ENCODE measurements at places on chromosomes 3 and 15.

GRCh38 chr3:3551981-3552380, 247.2 kb upstream of the LRRN1 start:
- DNase-seq: no peak

DNA sequence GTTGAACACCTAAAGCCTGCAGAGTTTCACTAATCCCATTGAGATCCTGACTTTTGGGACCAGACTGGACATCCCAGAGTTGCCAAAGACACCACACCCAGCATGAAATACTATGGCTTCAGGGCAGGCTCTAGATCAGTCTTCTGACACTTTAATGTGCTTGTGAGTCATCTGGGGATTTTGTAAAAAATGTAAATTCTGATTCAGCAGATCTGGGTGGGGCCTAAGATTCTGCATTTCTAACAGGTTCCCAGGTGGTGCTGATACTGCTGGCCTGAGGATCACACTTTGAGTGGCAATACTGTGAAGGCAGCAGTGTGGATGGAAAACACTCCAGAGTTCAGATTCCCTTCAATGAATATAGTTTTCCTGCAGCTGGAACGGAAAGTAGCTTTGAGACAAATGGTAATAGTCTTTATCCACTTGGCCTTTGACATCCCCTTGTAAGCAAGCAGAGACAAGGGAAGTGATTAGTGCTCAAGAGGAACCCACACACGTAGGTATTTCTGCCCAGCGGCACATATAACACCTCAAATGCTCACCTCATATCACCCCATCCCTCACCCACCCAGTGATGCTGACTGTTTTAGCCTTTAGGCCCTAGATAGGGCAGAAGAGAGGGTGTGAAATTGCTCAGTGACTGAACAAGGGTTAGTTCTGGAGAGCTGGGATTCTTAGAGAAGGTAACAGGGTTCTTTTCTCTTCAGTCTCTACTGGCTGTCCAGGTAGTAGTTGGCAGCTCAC, 51.5 kb upstream of the GSK3B start:
- no peak for DNase-seq

GRCh38 chr3:169090559-169090958, 573.0 kb downstream of the MECOM start:
- DNase-seq: no peak

DNA sequence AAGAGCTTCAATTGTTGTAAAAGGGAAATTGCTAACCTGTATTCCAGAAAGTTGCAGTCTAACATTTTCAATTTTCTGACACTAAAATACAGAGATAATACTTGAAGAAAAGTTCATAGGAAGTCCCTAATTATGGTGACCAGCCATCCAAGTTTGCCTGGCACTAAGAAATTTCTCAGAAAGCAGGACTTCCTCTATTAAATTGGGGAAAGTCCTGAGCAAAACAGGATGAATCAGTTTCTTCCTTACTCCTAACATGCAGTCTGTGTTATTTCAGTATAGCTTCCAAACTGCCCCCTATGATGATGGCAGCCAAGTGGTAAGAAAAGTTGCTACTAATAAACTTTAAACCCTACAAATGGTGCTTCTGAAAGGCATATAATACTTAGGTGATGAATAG, 133.5 kb upstream of the SGO1 start:
- no peak for DNase-seq

- DNase-seq: no peak
Measured at GRCh38 chr3:11185564-11186317, 31.4 kb downstream of the HRH1 start.

GRCh38 chr3:124451630-124452317, 278.5 kb upstream of the UMPS start:
- no peak for DNase-seq

DNA sequence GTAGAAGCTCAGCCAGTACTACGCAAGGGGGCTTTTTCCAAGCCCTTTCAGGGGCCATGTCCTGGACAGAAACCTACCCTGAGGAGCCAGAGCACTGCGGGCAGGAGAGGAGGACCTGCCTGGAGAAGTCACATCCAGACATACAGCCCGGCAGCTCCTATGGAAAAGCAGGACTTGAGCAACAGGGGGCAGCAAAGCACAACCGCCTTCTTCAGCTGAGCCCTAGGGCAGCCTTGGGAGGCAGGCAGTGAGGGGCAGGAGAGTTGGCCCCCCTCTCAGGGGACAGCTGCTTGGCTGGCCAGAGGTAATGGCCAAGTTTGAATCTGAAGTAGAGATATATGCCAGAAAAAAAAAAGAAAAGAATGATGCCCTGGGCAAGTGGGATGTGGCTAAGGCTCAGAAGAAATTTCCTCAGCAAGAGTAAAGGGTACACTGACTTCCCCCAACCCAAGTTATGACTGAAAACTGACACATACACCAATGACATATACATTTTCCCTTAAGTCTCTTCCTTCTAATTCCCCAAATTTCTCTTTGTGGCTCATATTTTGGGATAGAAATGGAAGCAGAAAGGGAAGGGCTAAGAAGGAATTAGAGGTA, 56.9 kb downstream of the CYP19A1 start:
- DNase-seq: peak; percentile 26

GRCh38 chr15:62749036-62749815, 293.3 kb upstream of the TPM1 start:
- DNase-seq: no peak

DNA sequence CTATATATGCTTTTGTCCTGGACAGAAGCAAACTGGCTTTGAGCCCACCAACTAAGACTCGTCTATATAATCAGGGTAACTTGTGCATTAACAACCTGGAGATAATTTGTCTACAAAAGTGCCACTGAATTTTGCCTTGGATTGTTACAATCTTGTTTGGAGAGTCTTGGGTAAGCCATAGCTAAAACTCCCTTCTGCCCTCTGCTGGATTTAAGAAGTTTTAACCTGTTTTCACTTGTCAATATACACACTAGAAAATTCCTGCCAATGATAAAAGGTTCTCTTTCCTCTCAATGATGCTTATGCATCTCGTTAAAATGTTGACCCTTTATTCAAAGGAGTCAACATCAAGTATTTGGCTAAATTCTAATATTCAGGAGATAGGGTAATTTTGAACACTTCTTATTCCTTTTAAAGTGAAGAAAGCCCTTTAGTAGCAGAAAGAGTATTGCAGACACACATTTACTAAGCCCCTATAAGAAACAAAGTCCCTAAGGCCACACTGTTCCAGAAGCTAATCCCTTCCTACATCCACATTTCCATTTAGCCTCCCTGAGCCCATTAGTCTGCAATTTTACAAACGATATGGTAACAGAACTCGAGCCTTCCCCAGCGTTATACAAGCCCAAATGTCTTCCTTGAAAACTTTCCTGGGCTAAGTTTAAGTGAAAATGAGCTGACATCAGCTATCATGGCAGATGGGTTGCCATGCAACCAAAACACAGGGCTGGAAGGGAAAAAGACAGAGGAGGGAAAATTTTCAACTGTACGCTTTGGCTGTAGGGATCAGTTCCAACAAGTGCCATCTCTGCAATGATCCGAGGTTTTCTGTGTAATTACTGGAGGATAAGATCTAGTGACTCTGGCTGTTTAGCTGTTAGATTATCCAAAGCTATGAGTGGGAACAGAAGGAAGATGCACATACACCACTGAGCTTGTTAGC, 75.9 kb upstream of the FGF12 start:
- no peak for DNase-seq

- no peak for DNase-seq
Measured at GRCh38 chr3:14849638-14850230, 31.0 kb downstream of the FGD5 start.

DNA sequence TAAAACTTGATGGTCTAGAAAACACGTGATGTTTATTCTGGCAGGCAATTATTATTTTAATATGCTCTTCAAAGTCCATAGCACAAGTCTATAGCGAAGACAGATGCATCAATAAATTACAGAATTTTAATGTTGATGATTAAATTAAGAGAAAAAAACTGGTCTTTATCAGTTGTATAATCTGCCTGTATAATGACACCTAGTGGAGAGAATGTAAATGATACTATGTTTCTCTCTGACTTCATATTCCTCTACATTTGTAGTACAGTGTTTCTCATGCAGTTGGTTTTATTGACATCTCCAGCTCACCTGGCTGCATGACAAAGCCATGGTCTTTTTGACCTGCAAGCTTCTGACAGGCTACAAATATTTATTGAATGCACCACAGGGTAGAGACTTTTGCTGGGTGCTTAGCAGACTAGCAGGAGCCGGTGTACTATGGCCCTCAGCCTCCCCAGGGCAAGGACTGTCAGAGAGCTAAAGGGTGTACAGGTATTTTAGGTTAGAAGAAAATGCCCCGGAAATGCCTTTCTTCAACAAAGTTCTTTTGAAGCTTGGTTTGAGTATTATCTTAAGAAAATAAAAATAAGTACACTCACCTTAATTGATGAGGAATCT, 289.9 kb downstream of the GAP43 start:
- peak; percentile 4 for DNase-seq

DNA sequence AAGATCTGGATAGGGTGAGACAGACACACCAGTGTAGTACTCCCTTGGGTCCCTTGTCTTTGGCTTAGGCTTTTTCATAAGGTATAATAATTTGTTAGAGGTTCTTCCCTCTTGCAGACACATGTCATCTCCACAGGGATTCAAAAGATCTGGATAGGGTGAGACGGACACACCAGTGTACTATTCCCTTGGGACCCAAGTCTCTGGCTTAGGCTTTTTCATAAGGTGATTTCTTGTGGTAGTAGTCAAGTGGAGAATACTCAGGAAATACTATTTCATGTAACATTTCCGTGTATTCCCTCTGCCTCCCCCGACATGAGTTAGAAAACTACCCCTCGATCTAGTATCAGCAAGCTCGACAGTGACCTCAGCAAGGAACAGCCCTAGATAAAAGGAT, 954 bp upstream of the MAPKBP1 start:
- no peak for DNase-seq

DNA sequence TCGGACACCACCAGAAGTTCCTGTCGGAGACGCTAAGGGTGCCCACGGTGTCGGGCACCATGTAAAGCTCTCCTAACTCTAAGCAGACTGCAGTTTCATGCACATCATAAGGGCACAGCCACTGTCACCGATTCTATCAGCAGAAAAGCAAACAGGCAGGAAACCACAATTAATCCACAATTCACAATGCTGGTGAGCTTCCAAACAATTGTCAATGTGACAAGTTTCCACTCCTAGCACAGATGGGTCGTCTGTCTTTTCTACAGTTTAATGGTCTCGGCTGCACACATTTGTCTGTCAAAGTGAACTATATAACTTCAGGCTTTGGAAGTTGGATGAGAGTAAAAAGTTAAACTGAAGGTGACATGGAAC, 8.8 kb upstream of the OCA2 start:
- no peak for DNase-seq

DNA sequence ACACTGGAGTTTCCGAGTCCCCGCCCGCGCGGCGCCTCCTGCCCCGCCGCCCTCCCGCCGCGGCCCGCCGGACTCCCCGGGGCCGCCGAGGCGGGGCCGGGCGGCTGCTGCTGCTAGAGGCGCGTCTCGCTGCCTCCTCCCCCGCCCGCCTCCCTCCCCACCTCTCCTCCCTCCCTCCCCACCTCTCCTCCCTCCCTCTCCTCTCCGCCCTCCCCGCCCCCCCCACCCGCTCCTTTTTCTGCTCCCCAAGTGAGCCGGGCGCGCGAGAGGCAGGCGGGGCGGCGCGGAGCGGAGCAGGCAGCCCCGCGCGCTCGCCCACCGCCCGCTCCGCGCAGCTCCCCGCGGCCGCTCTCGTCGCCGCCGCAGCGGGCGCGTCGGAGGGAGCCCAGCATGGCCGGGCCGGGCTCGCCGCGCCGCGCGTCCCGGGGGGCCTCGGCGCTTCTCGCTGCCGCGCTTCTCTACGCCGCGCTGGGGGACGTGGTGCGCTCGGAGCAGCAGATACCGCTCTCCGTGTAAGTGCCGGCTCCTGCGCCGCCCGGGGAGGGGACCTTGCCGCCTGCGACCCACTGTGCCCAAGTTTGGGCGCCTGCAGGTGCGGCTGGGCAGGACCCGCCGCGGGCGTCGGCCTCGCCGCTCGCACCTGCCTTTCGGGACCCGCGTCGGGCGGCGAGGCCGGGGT, at the start of gene CACNA2D3:
CACNA2D3 (plus strand) TSS at position 229 of the 679 bp plus-strand sequence.
- DNase-seq: no peak

DNA sequence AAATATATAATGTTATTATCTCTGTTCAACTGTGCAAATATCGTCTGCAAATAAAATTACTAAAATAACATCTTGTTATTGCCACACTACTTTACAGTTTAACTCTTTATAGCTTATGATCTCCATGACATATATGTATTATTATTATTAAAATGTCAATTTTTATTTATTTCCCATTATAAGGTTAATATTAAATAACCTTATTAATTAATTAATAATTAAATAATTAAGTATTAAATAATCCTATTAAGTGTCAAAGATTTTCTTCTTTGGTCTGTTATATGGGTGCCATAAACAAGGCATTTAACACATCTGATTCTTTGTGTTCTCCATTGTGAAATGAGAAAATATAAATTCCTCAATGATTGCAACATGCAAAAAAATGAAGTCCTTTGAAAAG, 10.0 kb downstream of the BCHE start:
- no peak for DNase-seq

GRCh38 chr3:14303336-14304100, 98.9 kb upstream of the SLC6A6 start:
- DNase-seq: no peak

- no peak for DNase-seq
Measured at GRCh38 chr3:55161231-55161630, 233.4 kb upstream of the LRTM1 start.

DNA sequence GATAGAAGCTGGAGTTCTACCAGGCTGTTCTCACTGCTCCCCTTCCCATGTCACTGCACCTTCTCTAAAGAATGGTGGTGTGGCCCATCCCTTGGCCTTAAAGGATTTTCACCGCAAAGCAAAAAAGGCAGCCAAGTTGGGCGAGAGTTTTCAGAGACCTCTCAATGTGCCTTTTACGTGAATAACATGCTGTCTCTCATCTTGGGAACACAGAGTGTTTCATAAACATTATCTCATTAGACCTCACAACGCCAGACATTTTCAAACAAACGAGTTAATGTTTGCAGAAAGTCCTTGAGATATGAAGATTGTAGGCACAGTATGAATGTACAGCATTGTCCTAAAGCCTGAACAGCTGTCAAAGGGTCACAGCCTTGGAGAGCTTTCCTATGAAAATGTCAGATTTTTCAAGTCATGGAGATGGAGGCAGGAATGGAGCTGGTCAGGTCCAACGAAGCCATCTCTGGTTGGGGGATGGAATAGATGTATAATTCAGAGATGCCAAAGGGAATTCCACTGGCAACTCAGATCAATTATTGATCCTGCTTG, 21.3 kb downstream of the TM4SF1 start:
- DNase-seq: no peak

- DNase-seq: no peak
Measured at GRCh38 chr3:42705058-42705767, 2.6 kb upstream of the HHATL start.

DNA sequence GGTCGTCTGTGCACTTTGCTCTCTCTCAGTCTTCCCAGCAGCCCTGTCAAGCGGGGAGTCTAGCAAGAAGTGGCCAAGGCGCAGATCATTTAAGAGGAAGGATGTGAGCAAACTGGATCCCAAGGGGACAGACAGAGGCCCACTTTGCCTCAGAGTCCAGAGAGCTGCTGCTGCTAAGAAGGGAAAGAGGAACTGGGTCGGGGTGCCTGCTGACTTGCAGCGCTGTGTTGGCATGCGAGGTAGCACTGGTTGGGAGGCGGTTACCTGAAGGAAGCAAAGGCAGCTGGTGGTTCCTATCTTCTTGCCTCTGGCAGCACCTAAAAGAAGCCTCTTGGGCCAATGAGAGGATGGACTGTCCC, 28.1 kb downstream of the SMAD3 start:
- DNase-seq: no peak

Measured in SHP77 treated with DMSO at 0.1 percent for 48 hours (cell line).